ENCODE measurements at places on chromosomes 13 and 19.

DNA sequence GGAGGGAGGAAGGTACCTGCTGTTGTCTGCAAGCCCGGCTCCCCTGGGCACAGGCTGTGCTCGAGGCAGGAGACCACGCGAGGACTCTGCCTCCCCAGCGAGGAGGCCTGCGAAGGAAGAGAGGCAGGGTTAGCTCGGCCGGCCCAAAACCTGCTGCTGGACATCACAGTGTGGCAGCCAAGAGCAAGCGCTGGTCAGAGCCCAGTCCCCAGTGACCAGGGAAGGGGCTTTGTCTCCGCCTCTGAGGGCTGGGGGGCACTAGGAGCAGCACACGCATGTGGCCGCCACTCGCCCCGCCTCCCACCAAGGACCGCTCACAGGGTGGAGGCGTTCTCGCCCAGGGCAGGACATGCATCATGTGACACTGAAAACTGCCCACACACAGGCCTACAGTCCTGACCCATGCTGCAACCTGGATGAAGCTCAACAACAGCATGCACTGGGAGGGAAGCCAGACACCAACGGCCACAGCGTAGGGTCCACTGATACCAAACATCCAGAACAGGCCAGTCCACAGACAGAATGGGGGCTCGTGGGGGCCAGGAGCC, 8.5 kb downstream of the MIER2 start:
- no peak for DNase-seq

- no peak for DNase-seq
Measured at GRCh38 chr19:3673506-3674439, 26.5 kb downstream of the PIP5K1C start.

DNA sequence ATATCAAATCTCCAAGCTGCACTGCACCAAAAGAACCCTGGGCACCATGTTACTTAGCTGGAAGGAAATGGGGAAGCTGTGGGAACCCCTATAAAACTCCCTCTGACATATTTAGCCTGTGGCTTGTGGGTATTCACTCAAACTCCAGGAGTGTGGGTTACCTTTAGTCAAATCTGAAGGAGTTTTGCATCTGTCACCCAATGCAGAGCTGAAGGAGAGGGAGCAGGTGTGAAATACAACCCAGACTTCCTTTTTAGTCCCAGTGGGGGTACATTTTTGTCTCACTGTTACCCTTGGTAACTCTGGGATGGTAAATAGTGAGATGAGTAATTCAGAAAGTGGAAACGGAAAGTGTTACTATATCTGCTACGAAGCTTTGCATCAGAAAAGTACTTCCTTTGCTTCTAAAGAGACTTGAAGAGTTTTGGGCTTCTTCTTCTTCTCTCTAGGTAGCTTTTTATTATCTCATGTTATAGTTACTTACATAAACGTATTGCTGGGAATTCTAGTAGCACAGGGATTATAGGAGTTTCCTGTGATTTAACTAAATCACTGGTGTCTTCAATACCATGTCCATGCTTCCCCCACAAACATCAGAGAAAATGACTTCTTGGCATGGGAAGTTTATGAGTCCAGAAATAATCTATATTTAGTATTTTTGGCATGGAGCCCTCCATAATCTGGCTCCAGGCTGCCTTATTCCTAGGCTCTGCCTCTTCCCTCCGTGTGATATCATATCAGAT, 105.9 kb downstream of the AKAP11 start:
- no peak for DNase-seq

DNA sequence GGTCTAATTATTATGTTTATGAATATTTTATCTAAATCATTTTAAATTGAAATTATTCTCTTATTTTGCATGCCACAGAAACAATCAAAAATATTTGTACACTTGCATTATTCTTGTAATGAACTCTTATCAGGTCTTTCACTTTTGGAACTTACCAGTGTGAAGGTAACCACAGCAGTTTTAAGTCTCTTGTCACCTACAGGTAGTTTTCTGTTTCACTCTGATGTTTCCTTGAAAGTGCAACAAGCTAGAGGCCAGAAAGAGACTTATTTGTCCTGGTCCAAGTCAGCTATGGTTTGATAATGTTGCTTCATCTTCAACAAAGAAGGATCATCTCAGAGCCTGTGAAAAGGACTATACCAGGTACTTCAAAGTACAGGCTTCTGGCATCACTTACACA, 133.4 kb upstream of the NBEA start:
- no peak for DNase-seq

GRCh38 chr13:92197669-92198068, 799.2 kb downstream of the GPC5 start:
- no peak for DNase-seq

DNA sequence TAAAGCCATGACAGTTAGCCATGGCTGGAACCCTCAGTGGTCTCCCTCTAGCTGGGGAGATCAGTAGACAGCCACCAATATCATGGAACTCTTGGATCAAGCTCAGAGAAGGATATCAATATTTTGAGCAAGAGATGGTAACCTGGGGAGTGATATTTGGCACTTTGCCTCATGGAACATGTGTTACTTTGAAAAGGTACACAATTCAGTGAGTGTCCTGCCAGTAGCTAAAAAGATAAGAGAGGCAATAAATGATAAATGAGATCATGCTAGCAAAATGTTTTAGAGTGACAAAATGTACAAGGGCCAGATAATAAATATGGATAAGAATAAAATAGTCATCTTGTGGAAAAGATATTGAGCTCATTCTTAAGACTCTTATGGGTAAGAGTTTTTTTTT, 1618.7 kb downstream of the OLFM4 start:
- DNase-seq, result no peak

GRCh38 chr13:79070343-79070974, 335.6 kb downstream of the RBM26 start:
- no peak for DNase-seq

DNA sequence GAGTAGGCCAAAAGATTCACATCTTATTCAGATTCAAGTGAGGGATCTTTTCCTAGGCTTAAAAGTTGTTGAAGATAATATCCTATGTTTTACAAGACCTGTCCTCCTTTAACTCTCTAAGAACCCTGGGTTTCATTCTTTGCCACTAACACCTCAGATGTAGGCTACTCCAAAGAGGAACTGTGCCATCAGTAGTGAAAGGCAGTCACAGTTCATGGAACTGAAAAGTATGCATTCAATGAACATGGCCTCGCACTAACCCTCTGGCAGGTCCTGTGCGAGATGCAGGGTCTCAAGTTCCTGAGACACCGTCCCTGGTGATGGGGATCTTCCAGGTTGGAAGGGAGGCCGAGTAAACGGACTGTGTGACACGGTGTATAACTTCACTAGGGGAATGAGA, 4.3 kb downstream of the LGALS14 start:
- DNase-seq, result no peak

GRCh38 chr13:113739527-113740285, 19.3 kb upstream of the TMEM255B start:
- DNase-seq, result no peak

- no peak for DNase-seq
Measured at GRCh38 chr13:76038920-76039716, 403.0 kb downstream of the LMO7 start.

DNA sequence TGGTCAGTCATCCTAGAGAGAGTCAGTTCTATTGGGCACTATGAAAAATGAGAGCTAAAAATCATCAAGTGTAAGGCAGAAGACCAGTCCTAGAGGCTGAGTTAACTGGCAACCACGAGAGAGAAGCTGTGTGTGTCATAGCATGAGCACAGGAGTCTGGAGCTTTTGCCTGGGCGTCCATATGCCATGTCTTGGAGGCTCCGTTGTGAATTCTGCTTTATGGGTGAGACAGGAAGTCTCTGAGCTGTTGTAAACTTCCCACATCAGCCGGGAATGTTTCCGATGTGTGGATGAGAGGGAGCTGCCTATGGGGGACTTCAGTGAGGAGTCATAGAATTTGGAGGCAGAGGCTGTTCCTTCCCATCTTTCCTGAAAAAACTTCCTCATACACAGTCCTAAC, 120.0 kb downstream of the ITGBL1 start:
- no peak for DNase-seq

- no peak for DNase-seq
Measured at GRCh38 chr19:13976446-13976845, 24.1 kb downstream of the DCAF15 start.

GRCh38 chr13:85314686-85315085, 484.5 kb downstream of the SLITRK6 start:
- DNase-seq, result no peak

- no peak for DNase-seq
Measured at GRCh38 chr13:110944121-110944967, 29.5 kb upstream of the ANKRD10 start.

GRCh38 chr13:109787135-109787954, 962 bp upstream of the IRS2 start:
- DNase-seq, result no peak

DNA sequence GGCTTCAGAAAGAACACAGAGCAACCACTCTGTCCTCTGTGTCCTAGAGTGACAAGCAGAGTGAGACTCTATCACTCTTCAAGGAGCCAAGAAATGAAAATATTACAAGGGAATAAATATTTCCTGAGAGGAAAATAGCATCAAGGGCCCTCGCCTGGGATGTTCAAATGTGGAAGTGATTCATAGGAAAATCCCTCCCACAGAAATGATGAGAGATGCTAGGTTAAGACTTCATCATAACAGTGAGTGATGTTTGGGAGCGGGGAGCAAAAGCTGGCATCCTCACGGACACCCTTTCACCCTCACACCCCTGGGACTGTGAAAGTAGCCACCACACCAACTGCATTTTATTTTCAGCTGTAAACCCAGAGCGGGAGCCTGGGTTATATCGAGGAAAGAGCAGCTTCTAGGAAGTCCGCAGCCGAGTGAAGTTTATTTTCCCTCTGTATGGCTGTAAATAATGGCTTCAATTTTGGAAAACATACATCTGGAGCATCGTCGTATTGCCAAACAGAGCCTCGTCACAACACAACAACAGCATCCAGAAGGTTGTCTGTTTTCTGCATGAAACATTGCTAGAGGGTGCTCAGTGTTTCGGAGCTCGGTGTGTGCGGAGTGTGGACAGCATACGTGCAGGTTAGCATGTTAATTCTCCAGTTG, 54.8 kb downstream of the DLEU7 start:
- DNase-seq, result no peak

GRCh38 chr13:85204668-85205344, 594.4 kb downstream of the SLITRK6 start:
- DNase-seq, result no peak

All from AG04449 (cell line).